ENCODE measurements at places on chromosomes 6 and 20.

- DNase-seq = no peak
Measured at GRCh38 chr20:39633689-39634088, 671.5 kb downstream of the DHX35 start.

DNA sequence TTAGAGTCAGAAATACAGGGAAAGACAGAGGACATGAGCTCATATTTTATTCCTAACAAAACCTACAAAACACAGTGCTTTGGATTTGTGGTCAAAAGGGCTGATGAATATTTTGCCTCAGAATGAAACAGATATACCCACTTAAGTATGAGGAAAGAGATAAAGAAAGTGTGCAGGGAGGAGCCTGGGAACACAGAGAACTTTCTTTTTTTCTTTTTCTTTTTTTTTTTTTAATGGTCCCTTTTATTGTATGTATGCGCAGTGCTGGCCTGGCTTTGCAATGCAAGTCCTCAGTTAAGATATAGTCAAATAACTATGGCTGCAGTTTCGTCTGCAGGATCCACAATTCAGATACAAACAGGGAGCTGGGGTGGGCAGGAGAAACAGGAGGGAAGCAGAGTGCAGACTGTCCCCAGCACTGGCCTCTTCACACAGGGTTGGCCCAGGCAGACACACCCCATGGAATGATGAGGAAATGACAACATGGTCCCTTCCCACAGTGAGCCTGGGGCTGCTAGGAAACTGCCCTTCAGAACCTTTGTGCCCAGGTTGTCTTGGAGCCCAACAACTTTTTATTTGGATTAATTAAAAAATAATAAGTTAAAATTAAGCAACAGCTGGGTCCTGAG, 629.8 kb upstream of the AGPAT4 start:
- no peak for DNase-seq

DNA sequence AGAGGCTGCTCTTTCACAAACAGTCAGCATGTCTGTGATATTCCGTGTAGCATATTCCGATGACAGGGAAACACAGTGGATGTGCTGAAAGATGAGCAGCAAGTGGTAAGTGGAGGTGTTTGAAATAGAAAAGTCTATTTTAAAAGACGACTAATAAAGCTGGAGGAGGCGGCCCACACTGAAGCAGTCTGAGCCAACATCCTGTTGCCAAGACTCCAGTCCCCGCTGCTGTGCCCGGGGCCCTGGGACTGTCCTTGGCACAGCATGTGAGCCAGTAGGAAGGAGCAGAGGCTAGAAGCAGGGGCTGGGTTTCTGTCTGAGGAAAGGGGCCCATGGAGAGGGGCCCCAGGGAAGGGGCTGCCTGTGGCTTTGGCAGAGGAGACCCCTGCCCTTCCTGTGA, 351.5 kb upstream of the CHD6 start:
- no peak for DNase-seq

DNA sequence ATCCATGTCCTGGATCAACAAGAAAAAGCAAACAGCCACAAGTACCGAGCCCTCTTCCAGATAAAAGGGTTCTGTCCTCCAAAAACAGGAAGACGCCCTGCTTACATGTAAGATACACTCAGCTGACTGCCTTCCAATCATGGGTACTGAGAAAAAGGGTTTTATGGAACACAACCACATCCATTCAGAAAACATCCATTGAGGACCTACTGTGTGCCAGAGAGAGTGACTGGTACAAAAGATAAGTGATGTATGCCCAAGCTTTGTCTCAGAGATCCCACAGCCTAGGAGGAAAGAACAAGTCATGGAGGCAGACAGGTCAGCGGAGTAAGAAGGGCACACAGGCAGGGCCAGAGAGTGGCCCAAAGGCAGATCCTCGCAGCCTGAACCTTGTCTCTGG, 94.8 kb upstream of the SSTR4 start:
- no peak for DNase-seq

DNA sequence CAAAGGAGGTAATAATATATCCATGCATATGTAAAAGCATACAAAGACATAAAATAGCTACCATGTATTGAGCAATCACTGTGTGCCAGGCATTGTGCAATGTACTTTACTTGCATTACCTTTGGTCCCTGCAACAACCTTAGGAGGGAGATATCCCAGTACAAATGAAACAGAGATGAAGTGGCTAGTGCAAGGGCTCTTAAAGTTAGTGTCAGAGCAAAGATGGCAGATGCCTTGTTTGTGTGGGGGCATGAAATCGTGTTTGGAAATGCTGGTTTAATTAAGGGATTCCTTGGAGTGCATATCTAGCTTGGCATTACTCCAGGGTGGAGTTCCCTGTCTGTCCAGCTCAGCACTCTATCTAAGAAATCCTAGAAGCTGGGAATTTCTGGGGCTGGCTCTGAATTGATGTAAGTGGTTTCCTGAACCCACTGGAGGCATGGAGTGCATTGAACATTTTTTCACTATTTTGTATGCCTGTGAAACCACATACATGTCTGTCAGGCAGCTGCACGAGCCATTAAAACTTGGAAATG, 9.8 kb downstream of the PAQR8 start:
- no peak for DNase-seq

DNA sequence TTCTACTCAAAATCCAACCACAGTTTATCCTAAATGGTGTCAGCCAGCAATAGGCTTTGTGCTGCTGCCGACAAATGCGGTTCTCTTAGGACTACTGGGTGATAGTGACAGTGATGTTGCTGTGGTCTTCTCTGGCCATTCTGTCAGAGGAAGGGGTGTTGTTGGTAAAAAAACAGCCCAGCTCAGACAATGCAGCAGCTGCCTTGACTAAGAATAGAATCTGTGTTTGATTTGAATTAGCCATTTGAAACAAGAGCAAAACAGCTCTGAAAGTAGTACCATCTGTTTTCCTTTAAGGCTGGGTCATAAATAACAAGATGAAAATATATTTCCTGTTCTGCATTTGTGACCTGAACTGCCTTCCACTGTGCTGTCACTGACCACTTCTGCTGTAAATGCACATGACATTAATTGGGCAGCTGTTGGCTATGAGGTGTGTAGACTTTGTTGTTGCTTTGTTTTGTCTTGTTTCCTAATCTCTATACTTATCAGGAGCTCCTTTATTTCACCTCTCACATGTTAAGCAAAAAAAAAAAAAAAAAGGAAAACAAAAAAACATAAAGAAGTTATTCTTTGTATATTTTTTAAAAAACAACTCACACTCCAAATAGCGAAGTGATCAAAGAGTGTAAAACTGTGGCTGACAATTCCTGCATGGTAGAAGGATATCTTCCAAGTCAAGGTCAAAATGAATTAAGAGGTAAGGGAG, 497.8 kb upstream of the ARID1B start:
- DNase-seq = no peak

DNA sequence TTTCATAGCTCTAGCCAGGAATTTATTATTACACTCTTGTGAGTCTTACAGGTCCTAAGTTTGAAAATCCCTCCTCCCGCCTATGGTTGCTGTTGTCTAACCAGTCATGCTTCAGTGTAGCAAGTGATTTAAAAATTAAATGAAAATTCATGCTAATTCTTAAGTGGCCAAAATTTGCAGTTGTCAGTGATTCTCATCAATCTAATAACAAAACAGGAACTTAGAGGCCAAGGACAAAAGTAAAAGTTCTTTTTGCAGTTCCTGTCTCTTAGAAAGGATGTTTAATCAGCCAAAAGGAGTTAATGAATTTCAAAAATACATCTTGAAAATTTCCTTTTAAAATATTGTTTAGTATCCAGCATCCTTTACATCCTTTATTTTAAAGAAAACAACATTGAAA, 36.3 kb downstream of the VTA1 start:
- no peak for DNase-seq

GRCh38 chr6:134247844-134248580, 69.9 kb downstream of the SGK1 start:
- DNase-seq = no peak

Data from stimulated activated CD8-positive, alpha-beta memory T cell treated with anti-CD3 and anti-CD28 coated beads, Interleukin-4, amount 100 ng/mL, for 48 hours (primary cell).